CD4-positive, alpha-beta T cell treated with Interleukin-12 subunit alpha and Interleukin-12 subunit beta, for 1 hour (primary cell): ENCODE measurements at places on chromosomes 13 and 19.

DNA sequence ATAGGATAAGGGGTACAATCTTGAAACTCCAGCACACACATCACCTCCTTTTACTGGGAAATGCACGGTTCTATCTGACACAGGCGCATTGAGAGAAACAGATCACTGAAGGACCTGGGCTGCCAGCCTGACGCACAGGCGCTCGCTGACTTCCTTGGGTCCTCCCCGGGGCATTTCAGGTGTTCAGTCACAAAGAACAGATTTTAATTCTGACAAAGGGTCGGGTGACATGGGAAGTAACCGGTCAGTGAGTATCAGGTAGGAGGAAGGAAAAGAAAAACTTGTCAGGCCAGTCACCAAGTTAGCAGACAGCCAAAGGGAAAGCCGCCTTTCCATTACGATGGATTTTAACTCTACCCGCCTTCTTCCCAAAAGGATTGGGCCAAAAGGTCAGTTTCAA is 39.6 kb downstream of the INSR start:
- no peak for DNase-seq

DNA sequence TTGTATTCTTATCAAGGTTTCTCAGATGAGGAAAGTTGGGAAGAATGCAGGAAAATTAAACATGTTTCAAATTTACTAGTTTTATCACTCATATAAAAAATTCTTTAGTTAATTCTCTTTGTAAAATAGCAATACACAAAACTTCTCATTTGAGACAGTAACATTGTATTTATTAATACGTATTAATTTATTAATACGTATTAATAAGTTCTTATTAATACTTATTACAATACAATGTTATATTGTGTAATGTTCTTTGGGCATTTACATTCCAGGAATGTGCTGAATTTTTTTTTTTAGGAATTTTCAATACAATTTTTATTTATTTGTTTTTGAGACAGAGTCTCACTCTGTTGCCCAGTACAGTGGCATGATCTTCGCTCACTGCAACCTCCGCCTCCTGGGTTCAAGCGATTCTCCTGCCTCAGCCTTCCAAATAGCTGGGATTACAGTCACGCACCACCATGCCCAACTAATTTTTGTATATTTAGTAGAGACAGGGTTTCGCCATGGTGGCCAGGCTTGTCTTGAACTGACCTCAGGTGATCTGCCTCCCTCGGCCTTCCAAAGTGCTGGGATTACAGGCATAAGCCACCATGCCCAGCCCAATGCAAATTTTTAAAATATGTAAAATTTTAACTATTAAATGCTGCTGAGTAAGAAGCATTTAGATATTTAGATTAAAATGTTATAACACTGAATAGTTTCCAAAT is 31.6 kb downstream of the MBNL2 start:
- DNase-seq: no peak

DNA sequence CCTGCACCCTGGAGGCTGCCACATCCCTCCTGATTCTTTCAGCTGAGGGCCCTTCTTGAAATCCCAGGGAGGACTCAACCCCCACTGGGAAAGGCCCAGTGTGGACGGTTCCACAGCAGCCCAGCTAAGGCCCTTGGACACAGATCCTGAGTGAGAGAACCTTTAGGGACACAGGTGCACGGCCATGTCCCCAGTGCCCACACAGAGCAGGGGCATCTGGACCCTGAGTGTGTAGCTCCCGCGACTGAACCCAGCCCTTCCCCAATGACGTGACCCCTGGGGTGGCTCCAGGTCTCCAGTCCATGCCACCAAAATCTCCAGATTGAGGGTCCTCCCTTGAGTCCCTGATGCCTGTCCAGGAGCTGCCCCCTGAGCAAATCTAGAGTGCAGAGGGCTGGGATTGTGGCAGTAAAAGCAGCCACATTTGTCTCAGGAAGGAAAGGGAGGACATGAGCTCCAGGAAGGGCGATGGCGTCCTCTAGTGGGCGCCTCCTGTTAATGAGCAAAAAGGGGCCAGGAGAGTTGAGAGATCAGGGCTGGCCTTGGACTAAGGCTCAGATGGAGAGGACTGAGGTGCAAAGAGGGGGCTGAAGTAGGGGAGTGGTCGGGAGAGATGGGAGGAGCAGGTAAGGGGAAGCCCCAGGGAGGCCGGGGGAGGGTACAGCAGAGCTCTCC is 6.9 kb upstream of the CEACAM5 start:
- DNase-seq: no peak

- no peak for DNase-seq
These were observed 140.7 kb upstream of the RFC3 start for GRCh38 chr13:33677215-33677614.

- DNase-seq: no peak
These were observed 704.6 kb upstream of the PCDH9 start for GRCh38 chr13:67934617-67935330.

DNA sequence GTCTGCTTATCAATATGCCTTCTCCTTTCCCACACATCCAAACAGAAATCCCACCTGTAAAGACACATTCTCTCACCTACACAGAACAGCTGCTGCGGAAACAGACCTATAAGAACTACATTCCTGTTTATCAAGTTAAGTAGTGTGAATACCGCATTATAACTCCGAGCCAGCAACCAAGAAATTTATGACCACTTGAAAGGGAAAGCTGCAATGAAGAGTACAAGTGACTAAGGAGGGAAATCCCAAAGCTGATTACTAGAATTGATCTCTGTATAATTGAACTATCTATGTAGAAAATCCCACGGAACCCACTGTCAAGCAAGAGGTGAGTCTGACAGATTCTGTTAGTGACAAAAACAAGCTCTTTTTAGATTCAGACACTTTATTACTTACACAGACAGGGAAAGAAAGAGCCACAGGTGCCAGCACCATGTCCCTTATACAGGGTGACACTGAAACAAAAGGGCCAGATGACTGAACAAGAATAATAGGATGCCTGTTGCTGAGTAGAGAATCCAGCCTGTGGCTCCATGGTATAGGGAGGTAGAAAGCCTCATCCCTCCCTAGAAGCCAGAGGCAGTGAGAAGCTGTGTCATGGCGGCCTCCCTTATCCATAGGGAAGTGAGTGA is 1.6 kb upstream of the IGFL4 start:
- no peak for DNase-seq

- DNase-seq: no peak
These were observed 18.0 kb downstream of the FAM124A start for GRCh38 chr13:51240178-51240577.

GRCh38 chr13:58318495-58319167 is 687.1 kb downstream of the PCDH17 start:
- no peak for DNase-seq
